ENCODE measurements at places on chromosomes 2 and 18.

- no peaks in the 10 kb centered on the region for H3K27me3 ChIP-seq
- H3K27ac ChIP-seq, result no peak within 1 kb of the TSS
- H3K4me1 ChIP-seq, result peaks cover 15% of the 10 kb centered on the region
- no peaks in the 10 kb centered on the region for H3K36me3 ChIP-seq
- no peak within 1 kb of the TSS for H3K4me3 ChIP-seq
- DNase-seq, result no peak
Observed at GRCh38 chr2:240906141-240906910, at the start of gene CROCC2. TSS of gene CROCC2 (plus strand) at chr2:240906336. CDS start at chr2:240906514, 178 bp downstream.

DNA sequence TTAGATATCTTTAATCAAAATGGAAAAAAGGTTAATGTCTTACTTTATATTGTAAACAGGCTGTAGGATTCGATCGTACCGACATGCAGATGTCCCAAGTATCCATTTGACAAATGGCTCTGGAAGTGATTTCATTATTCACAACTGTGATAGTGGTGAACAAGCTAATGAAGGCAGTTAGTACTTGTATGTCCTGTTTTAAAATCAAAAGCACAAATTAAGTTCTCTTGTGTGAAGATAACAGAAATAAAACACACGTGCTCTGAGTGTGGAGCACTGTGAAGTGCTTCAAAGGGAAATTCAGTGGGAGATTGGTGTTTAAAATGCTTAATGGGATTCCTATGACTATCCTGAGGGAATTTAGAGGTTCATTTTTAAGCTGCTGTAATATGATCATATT, 8.6 kb upstream of the LRP1B start:
- H3K36me3 ChIP-seq, result no peaks in the 10 kb centered on the region
- DNase-seq, result no peak
- no peak overlapping the region for H3K27ac ChIP-seq
- H3K4me1 ChIP-seq, result no peaks in the 10 kb centered on the region
- no peak overlapping the region for H3K4me3 ChIP-seq
- H3K27me3 ChIP-seq, result no peaks in the 10 kb centered on the region

DNA sequence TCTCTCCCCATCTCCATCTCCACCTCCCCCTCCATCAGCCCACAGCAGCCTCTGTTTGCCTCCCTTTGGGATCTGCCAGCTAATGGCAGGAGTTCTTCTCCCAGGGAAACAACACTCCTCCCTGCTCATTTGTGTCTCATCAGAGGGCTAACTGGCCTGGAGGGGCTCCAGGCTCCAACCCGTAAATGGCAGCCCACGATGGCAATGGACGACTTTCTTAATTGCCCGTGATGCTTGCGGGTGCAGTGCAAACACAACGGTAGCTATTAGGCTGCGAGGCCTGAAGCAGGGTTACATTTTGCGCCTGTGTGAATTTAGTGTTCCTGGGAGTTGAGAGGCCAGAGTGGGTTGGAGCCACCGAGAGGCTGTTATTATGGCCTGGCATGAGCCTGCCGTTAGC, 285.1 kb downstream of the TNS1 start:
- H3K4me1 ChIP-seq, result peaks cover 20% of the 10 kb centered on the region
- H3K27me3 ChIP-seq, result no peaks in the 10 kb centered on the region
- H3K36me3 ChIP-seq, result no peaks in the 10 kb centered on the region
- no peak for DNase-seq

- H3K4me1 ChIP-seq, result no peaks in the 10 kb centered on the region
- no peak for DNase-seq
- no peaks in the 10 kb centered on the region for H3K27me3 ChIP-seq
- H3K4me3 ChIP-seq, result no peak overlapping the region
- no peaks in the 10 kb centered on the region for H3K36me3 ChIP-seq
Observed at GRCh38 chr2:209382775-209383174, 41.1 kb upstream of the MAP2 start.

Measured in suprapubic skin (tissue), 4 donors.